Muscle of leg (tissue), 16 donors: ENCODE measurements at places on chromosomes 6 and 20. TPM values are rescaled to one million over a fixed set of nuclear protein-coding genes. Genes with fewer than 3 reads are reported as not detected.

DNA sequence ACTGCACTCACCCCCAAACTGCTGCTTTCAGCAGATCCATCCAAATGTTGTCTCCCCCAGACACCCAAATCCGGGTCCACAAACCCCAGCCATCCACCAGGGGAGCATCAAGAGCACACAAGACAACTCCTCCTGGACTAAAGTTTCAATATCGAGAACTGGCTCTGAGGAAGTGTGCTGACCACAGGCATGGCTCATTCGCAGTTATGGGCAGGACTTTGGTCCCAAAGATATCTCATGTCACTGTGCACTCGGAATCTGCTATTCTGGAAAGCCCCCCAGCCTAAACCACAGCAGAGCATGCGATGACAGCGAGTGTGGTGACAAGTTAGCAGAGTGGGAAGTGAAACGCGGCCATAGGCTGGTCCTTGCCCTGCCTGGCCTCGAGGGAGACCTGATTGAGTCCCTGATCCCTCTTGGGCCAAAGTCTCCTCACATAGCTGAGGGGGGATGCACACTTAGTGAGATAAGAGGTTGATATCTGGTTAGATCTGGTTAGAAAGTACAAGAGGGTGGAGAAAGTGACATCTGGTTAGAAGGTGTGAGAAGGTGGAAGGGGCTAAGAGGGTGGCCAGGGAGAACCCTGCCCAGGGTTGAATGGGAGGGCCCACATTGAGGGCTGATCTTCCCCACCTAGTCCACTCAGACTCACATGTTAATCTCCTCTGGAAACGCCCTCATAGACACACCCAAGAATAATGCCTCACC, 149.7 kb downstream of the MRPL14 start:
- no peak for DNase-seq

- DNase-seq = peak; percentile 28
Observed at GRCh38 chr6:143074101-143074500, 13.4 kb downstream of the AIG1 start.

The HMGN3 gene
- polyA plus RNA-seq = 129 TPM

- no peak for DNase-seq
Observed at GRCh38 chr20:36469973-36470372, 71.3 kb upstream of the MYL9 start.

GRCh38 chr6:55445648-55446204, 118.5 kb downstream of the GFRAL start:
- peak; percentile 79 for DNase-seq

The THBS2 gene
- 128 TPM for polyA plus RNA-seq

DNA sequence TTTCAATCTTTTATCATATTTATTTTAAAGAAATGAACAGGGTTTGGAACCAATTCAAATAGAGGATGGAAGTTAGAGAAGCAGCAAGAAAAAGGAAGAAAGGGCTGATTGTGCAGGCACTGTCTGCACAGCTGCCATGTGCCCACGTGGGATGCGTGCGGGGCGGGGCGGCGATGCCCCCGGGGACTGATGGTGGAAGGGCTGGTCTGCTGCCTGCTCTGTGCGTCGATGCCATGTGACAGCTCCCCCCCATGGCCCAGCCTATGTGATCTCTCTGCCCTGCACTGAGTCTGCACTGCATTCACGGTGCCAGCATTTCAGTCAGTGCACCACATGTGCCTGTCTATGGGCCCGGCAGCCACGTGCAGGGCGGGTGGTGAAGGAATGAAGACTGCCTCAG, 96.4 kb downstream of the IRF4 start:
- DNase-seq = peak; percentile 25

The EFCAB8 gene
- polyA plus RNA-seq = not detected

The DEFB124 gene
- polyA plus RNA-seq = 1.4 TPM

DNA sequence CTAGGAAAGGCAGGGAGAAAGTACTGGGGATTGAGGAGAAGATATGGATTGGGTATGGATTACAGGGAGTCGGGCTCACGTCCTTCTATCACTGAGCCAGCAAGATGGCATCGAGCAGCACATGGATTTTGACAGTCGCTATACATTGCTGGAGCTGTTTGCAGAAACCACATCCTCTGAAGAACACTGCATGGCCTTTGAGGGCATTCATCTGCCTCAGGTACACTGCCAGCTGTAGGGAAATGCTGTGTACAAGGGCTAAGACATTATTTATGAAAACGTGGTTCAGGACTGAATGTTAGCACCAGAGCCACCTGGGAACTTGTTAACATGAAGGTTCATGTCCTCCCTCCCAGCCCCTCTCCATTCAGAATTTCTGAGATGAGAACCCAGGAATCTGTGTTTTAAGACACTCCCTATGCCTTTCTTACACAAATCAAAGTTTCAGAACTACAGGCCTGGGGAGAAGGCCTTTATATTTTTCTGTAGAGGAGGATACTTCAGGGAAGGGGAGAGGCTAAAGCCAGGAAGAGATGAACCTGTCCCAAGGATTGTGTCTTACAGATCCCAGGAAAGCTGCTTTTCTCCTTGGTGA, 3.5 kb downstream of the CUL9 start:
- DNase-seq = no peak

GRCh38 chr6:156107624-156108101, 652.0 kb upstream of the NOX3 start:
- DNase-seq = peak; percentile 10

DNA sequence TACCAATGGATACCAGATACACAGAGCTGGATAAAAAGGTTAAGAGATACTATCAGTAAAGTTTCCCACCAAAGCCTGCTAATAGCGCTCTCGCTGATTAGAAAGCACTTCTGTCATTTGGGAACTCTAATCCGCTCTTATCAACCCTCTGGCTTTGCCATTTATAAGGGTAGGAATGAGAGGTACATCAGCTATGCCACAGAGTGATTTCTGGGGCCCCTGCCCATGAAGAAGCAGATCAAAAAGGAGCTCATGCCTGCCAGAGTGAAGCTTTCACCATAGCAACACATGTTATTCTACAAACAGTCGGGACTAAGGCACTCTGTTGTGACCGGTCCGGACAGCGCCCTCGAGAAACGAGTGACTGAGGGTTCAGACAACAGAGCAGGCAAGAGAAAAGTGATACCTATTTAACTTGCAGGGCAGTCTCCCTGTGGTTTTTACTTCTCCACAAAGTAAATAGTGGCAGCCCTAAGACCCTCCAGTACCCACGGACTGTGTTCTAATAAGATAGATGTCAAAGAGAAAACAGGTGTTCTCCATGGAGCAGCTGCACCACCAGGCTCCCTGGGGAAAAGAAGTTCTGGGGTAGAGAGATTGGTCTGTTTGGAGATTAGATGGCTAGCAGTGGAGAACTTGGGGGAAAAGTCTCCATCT, 5.6 kb downstream of the TRAM2 start:
- DNase-seq = peak; percentile 69

DNA sequence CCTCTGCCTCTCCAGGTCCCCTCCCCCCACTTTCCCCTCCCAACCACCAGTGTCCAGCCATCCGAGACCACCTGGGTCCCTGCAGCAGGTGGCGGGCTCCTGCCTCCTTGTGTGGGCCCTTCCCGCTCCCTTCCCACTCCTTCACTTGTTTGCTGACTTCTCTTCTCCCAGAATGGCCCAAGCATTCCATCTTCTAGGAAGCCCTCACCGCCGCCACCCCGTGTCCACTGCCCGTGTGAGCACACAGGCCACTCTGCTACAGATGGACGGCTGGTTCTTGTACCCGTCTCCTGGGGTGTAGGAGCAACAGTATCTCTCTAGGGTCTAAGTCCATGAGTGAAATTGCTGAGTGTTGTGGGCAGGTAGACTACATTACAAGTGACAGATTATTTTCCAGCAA, 15.0 kb downstream of the BPHL start:
- no peak for DNase-seq

- peak; percentile 4 for DNase-seq
Observed at GRCh38 chr20:17225851-17226409, 910 bp upstream of the PCSK2 start.

- DNase-seq = peak; percentile 31
Observed at GRCh38 chr6:2725999-2726567, 24.6 kb downstream of the MYLK4 start.

The SDC4 gene
- polyA plus RNA-seq = 7.2 TPM

- DNase-seq = no peak
Observed at GRCh38 chr20:62516338-62516737, 40.5 kb upstream of the GATA5 start.

GRCh38 chr6:31474871-31475286, 23.1 kb upstream of the MICB start:
- DNase-seq = no peak

DNA sequence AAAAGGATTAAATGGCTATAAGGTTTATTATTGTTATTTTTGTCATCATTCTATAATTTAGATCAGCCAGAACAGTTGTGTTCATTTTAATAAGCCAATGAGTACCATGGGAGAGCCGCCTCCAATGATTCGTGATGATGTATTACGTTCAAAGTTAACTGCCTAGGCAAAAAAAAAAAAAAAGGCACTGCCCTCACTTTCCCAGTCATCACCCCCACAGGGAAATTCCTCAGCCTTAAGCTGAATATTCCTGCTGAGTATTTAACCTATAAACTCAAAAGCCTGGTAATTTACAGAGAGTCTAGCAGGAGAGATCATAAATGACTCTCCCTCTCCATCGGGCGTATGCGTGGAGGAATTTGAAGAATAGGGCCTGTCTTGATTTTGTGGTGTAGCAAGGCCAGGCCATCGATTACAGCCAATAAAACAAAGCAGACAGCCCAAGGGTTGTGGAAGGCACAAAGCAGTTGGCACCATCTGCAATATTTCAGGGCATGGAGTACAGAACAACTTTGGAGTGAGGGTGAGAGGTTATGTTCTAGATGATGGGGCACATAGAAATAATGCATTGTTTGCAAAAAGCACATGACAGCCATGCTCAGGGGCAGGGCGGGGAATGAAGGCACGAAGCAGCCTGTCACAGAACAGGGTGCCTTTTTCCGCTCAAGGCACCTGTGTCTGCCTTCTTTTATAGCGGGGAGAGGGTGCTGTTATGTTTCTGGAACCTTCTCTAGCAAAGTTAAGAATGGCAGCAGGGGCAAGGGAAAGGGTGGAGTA, 138.2 kb upstream of the DTNBP1 start:
- DNase-seq = no peak

The SIRPA gene
- polyA plus RNA-seq = 25.2 TPM

- peak; percentile 72 for DNase-seq
Observed at GRCh38 chr6:169452869-169453620, 199.4 kb upstream of the THBS2 start.

DNA sequence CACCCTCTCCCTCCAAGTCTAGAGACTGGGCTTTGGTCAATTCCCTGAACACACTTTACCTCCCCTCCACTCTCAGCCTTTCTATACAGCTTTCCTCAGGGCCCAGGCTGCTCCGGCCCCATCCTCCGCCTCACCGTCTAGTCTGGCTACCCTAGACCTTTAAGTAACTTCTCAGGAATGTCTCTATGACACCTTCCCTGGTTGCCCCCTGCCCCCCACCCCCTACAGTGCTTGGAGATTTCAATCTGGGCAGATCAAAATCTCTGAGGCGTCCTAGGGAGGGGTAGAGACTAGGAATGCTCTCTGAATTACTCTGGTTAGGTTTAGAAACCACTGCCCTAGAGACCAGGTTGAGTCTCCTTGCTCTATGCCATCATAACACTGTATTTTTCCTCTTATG, 6.1 kb downstream of the UBE2J1 start:
- no peak for DNase-seq

- no peak for DNase-seq
Observed at GRCh38 chr6:110895907-110896608, 21.5 kb downstream of the AMD1 start.

GRCh38 chr20:52118016-52118623, 73.5 kb downstream of the ZFP64 start:
- DNase-seq = no peak

- peak; percentile 85 for DNase-seq
Observed at GRCh38 chr6:43771210-43771857, 1.3 kb downstream of the VEGFA start.

The FOXA2 gene
- polyA plus RNA-seq = not detected

The KCNG1 gene
- polyA plus RNA-seq = 0.33 TPM

GRCh38 chr6:15796844-15797243, 134.0 kb upstream of the DTNBP1 start:
- DNase-seq = no peak

- DNase-seq = no peak
Observed at GRCh38 chr6:17107863-17108262, 6.0 kb downstream of the STMND1 start.

The RUNX2 gene
- 0.67 TPM for polyA plus RNA-seq

- peak; percentile 84 for DNase-seq
Observed at GRCh38 chr20:33568868-33569801, 79.2 kb downstream of the CBFA2T2 start.

The RGS17 gene
- 0.96 TPM for polyA plus RNA-seq

GRCh38 chr20:1720845-1721475, 63.4 kb upstream of the SIRPG start:
- no peak for DNase-seq

- no peak for DNase-seq
Observed at GRCh38 chr6:149231778-149232177, 85.7 kb upstream of the TAB2 start.

DNA sequence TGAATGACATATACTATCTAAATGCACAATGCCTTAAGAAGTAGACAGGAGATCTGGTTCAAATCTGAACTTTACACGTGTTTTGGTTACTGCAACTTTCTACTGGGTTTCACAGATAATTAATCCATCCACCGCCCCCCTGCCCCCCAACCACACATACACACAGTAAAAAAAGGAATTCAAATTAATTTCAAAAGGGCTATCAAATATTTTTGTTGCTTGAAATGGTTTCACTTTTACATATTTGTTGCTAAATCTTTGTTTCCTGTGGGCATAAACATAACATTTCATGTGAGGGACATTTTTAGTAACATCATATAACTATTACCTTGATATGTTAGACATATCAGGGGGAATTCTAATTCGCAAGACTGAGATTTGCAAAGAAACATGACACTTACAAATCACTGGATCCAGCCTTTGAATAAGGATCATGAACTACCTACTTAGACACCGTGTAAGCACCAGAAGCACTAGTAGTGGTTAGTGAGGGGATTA, 7.5 kb downstream of the NEDD9 start:
- no peak for DNase-seq

DNA sequence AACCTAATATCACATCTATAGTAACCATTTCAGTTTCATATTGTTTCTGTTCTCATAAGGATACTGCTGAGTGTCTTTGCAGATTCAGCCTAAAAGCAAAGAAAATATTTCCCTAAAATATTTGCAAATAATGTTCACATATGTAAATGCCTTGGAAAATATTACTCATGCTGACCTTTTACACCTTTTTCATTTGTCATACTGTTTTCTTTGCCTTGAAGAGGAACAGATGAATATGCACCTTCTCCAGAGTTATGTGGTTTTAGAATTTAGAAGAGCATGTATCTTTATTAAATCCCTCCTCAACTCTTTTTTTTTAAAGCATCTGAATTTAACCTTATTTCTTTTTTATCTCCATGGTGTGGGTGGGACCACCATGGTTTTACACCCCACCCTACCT, 32.5 kb downstream of the NDUFAF5 start:
- DNase-seq = no peak

The CNBD2 gene
- polyA plus RNA-seq = 0.29 TPM
